ENCODE measurements at places on chromosomes 6 and 20.

DNA sequence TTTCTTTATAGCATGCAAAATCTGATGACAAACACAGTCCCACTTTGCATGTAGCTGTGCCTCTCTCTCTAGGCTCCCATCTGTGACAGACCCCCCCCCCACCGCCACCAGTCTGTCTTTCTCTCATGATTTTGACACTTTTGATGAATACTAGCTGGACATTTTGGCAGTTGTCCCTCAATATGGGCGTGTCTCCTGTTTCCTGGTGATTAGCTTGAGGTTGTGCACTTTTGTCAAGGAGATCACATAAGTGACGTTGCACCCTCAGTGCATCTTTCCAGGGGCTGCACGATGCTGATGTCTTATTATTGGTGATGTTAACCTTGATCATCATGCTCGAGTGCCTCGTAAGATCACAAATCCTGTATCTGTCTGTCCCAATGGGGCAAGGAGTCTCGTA, 155.1 kb downstream of the EYA2 start:
- DNase-seq, result no peak

GRCh38 chr6:80003826-80004172, 650 bp upstream of the TTK start:
- no peak for DNase-seq

DNA sequence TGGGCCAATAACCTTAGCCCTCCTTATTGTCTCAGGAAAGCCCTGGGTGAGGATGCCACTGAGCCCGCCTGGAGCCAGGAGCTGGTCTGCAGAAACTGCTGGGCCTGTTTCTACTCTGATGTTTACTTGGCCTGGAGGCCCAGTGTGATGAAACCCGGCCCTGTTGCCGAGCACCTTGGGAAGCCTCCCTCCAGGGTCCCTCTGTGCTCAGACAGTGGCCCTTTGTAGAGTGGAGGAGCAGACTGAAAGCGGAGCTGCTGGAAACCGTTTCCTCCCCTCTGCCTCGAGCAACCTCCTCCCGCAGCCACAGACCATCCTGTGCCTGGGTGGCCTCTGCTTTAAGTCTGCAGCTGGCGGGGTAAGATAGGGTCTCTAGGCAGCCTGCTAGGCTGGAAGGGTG, 84.1 kb upstream of the EPB41L1 start:
- DNase-seq, result no peak

GRCh38 chr6:28725890-28726348, 197.9 kb downstream of the TRIM27 start:
- no peak for DNase-seq

GRCh38 chr6:21754891-21755290, 161.3 kb downstream of the SOX4 start:
- no peak for DNase-seq

GRCh38 chr6:63525186-63525878, 46.9 kb upstream of the LOC128125822 start:
- DNase-seq, result no peak

DNA sequence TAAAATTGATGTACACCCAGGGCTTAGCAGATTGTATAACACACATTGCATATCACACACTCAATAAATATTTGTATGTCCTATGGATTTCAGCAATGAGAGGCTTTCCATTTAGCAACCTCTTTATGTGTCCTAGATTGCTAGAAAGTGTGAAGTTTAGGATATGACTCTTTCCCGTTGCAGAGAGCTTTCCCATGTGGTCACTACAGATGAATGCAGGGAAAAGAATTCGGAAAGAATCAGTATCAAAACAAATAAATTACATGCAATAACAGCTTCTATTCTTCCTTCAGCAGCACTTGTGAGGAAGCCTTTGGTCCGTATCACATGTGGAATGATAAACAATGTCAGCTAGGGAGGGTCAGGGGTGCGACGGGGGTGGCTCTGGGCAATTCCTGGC, 870.1 kb downstream of the C6orf118 start:
- no peak for DNase-seq

DNA sequence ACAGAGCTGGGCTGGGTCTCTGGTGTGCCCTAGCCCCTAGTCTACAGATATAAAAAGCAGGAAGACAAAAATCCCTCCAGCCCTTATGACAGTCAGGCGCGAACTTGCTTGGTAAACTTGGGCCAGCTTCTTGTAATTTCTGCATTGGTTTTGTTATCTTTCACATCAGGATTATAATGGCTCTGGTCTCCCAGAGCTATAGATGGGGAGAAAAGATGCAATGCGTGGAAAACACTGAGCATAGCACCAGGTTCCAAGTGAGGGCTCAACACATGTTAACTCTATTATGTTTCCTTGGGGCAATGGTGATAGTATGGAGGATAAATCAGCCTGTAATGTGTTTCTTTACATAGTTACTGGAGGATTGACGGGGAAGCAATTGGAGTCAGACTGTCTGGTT, 246.8 kb upstream of the KCNG1 start:
- DNase-seq, result no peak

- DNase-seq, result no peak
These were observed 87.5 kb upstream of the NAA20 start for GRCh38 chr20:19929481-19930145.

GRCh38 chr6:138572167-138572875, 73.0 kb upstream of the NHSL1 start:
- peak; percentile 34 for DNase-seq

DNA sequence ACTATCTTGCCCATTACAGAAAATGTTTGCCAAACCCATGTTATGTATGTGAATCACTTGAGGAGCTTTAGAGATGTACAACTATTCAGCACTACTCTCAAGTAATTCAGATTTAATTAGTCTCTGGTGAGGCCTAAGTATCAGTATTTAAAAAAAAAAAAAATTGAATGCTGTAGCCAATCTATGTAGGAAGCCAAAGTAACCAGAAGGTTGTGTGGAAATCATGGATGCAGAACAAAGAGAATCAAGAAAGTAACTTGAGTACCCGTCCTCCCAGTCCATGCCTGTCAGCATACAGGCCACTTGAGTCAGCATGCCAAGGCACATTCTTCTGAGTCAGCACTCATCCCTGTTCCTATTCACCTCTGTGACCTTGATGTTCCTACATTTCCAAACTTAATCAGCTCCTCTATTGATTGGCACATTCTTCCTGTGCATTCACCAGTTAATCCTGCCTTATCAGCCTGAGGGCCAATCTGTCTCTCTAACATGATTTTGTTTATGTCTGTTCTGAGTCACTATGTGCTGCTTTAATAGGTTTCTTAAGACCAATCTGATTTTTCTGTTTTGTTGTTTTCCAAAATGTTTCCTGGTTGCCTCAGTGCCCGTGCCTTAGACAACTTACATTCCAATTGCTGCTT, 165.6 kb downstream of the KCNQ5 start:
- DNase-seq, result peak; percentile 82

DNA sequence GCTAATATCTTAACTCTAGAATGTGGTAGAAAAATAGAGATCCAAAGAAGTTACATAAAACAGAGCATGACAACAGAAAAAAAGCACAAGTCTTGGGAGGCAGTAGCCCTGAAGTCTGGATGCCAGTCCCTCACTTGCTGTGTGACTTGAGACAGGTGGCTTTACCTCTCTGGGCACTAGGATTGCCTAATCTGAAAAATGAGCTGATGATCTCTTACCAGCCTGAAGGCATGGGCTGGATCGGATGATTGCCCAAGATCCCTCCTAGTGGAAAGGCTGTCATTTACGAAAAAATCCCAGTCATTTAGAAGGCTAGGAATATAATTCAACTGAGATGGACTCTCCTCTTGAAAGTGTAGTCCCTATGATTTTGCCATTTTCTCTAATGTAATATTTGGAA, 10.9 kb upstream of the GCM1 start:
- no peak for DNase-seq

GRCh38 chr6:152018876-152019275, 211.4 kb downstream of the ESR1 start:
- no peak for DNase-seq
